Stimulated activated CD8-positive, alpha-beta memory T cell treated with anti-CD3 and anti-CD28 coated beads, Interleukin-7, amount 100 ng/mL, for 48 hours (primary cell): ENCODE measurements at places on chromosomes 6 and 20.

GRCh38 chr6:150123645-150124044 lies 19.2 kb upstream of the PPP1R14C start:
- DNase-seq = no peak

GRCh38 chr6:118719351-118720124 lies 68.1 kb upstream of the CEP85L start:
- DNase-seq = no peak

- no peak for DNase-seq
Measured at GRCh38 chr20:61879303-61879620, 186.4 kb downstream of the TAF4 start.

GRCh38 chr6:161200610-161201370 lies 73.1 kb downstream of the AGPAT4 start:
- no peak for DNase-seq
